ENCODE measurements at places on chromosomes 7 and 10.
A peak's percentile ranks its signal among the peaks of the same experiment; 100 is the strongest.

GRCh38 chr7:84914598-84914997 is 272.3 kb downstream of the SEMA3D start:
- H3K36me3 ChIP-seq: no peaks in the 10 kb centered on the region
- no peaks in the 10 kb centered on the region for H3K4me1 ChIP-seq
- H3K27me3 ChIP-seq: no peaks in the 10 kb centered on the region
- H3K4me3 ChIP-seq: no peak overlapping the region
- H3K27ac ChIP-seq: no peak overlapping the region

GRCh38 chr7:76000566-76000965 is 6.2 kb upstream of the TMEM120A start:
- H3K4me3 ChIP-seq: no peak overlapping the region
- no peak overlapping the region for H3K27ac ChIP-seq
- H3K27me3 ChIP-seq: no peaks in the 10 kb centered on the region

- ATAC-seq: no peak
- peaks cover 2% of the 10 kb centered on the region for H3K27me3 ChIP-seq
- no peaks in the 10 kb centered on the region for H3K36me3 ChIP-seq
- H3K27ac ChIP-seq: no peak overlapping the region
Observed at GRCh38 chr10:97019213-97019844, 166.4 kb downstream of the SLIT1 start.

DNA sequence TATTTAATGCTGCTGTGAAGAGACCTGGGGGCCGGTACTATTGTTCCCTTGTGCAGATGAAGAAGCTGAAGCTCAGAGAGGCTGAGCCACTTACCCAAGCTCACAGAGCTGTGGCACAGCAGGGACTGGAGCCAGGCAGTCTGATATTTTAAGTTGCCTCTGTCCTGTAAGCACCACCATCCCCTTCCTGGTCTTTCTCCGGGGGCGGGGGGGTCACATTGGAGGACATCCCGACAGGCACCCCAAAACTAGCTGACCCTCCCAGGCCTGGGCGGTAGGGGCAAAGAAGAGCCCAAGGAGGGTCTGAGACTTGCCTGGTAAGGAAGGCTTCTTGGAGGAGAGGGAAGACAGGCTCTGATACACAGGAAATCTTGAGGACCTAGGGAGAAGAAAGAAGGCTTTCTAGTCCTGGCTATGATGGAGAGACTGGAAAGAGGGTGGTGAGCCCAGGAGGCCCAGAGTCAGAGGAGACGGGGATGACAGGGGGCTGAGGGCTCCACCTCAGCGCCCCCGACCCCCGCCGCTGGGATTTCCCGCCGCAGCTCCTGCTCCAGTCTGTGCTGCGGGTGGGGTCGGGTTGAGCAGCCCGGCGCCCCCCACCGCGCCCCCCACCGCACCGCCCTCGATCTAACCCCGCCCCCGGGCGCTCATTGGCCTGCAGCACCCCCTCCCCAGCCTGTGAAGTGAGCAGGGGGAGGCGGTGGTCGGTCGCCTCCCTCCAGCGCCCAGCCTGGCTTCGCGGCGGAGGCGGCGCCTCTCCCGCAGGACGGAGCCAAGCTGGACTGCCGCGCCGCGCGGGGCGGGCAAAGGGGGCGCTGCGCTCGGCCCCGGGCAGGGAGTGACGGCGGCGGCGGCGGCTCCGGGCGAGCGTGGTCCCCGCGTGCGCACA is at the start of gene ADCYAP1R1:
ADCYAP1R1 (plus strand) TSS at position 711 of the 889 bp plus-strand sequence. CDS start 10,957 bp downstream, outside the sequence.
- H3K4me3 ChIP-seq: no peak within 1 kb of the TSS
- no peaks in the 10 kb centered on the region for H3K4me1 ChIP-seq
- no peak within 1 kb of the TSS for H3K27ac ChIP-seq

DNA sequence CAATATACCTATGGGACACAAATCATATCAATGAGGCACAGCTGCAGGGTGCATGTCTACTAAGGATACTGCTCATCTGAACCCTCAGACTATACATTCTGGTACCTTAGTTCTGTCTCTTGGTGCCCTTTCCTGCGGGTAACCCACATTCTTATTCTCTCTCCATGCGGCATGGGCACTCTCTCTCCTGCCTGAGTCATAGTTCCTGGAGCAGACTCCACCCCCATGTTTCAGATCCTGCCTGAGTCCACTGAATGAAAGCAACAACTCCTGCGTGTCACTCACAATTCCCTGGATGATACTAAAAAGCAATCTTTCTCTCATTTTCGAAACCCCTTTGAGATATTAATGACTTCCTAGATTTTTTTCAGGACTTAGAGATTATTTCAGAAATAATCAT is 653.1 kb upstream of the C7orf33 start:
- no peaks in the 10 kb centered on the region for H3K27me3 ChIP-seq
- H3K27ac ChIP-seq: no peak overlapping the region
- no peak overlapping the region for H3K4me3 ChIP-seq
- no peaks in the 10 kb centered on the region for H3K4me1 ChIP-seq
- no peak for ATAC-seq
- H3K36me3 ChIP-seq: no peaks in the 10 kb centered on the region

DNA sequence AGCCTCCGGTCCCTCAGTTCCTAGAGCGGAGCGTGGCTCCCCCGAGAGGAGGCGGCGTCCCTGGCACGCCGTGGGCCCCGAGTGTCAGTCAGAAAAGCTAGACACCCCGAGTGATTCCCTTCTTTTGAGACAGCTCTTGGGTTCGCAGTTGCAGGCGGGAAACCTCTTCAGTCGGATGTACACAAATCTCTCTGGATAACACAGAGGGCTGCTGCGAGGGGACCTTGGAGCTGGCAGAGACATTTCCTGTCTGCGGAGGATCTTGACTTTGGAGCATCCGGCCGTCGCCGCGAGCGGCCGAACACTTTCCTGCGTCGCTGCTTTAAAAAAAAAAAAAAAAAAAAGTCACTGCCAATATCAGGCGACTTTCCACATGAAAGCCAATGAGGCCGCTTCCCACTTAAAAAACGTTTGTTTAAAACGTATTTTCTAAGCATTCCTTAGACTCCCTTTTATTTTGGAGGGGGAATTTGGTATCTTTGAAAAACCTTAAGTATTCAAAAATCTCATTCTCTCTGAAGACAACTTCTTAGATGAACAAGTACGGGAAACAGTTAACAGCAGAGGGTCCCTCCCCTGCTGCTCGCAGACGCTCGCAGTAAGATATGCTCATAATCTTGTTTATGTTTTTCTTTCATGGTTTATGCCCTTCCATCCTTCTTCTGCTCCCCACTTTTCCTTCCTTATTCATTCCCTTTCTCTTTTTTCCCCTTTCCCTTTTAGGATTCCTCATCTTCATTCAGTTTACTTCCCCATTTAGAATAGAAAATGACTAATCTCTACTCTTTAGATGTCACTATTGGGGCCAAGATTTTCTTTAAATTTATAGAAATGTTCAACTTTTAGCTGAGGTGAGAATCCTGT is 10.0 kb downstream of the HHEX start:
- peak; percentile 71 for ATAC-seq
- H3K4me1 ChIP-seq: peaks cover 55% of the 10 kb centered on the region
- H3K36me3 ChIP-seq: no peaks in the 10 kb centered on the region
- H3K4me3 ChIP-seq: peak overlapping the region; percentile 73
- H3K27me3 ChIP-seq: no peaks in the 10 kb centered on the region

- no peaks in the 10 kb centered on the region for H3K36me3 ChIP-seq
- H3K27me3 ChIP-seq: no peaks in the 10 kb centered on the region
- H3K27ac ChIP-seq: no peak overlapping the region
- no peak overlapping the region for H3K4me3 ChIP-seq
Observed at GRCh38 chr10:3745521-3745920, 39.5 kb downstream of the KLF6 start.

DNA sequence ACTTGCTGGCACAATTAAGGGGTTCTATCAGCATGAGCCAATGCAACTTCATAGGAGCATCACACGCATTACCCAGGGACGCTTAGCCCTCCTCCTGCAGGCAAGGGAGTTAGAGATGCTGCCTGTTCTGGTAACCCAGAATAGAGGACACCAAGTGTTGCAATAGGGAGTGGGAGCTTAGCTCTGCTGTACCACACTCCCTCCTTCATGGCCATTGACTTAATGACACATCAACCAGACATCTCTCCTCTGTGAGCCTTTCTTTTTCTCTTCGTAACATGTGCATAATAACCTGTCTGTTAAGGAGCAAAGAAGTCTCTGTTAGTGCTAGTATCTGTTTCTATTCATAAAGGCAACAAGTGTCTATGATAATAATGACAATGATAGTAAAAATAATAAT is 282.4 kb downstream of the SORCS3 start:
- no peaks in the 10 kb centered on the region for H3K27me3 ChIP-seq
- H3K4me3 ChIP-seq: no peak overlapping the region
- H3K27ac ChIP-seq: no peak overlapping the region
- ATAC-seq: no peak
- H3K4me1 ChIP-seq: no peaks in the 10 kb centered on the region

GRCh38 chr7:29319719-29320521 is 125.3 kb downstream of the CHN2 start:
- H3K36me3 ChIP-seq: no peaks in the 10 kb centered on the region
- ATAC-seq: peak; percentile 92
- peak overlapping the region; percentile 10 for H3K4me3 ChIP-seq
- H3K27me3 ChIP-seq: no peaks in the 10 kb centered on the region

GRCh38 chr10:86950349-86950748 is 7.1 kb downstream of the MMRN2 start:
- no peak overlapping the region for H3K27ac ChIP-seq
- H3K27me3 ChIP-seq: peaks cover 21% of the 10 kb centered on the region
- H3K36me3 ChIP-seq: no peaks in the 10 kb centered on the region
- ATAC-seq: no peak
- no peak overlapping the region for H3K4me3 ChIP-seq

DNA sequence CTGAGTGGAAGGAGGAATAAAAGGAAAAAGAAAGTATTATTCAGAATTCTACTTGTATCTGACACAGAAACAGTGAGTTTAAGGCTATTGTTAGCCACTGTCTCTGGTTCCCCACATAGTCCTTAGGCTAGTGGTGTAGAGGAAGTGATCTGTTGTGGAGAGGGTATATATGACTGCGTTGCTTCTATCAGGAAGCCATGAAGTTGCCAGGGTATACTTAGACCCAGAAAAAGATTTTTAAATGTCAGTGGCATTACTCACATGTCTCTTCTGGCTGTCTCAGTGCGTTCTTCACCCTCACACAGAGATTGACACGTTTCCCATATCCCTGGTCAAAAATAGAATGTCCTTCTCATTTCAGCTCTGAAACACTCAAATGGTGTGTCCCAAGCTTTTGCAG is 72.7 kb downstream of the SEM1 start:
- no peaks in the 10 kb centered on the region for H3K27me3 ChIP-seq
- H3K4me3 ChIP-seq: no peak overlapping the region
- H3K27ac ChIP-seq: no peak overlapping the region
- ATAC-seq: peak; percentile 51

DNA sequence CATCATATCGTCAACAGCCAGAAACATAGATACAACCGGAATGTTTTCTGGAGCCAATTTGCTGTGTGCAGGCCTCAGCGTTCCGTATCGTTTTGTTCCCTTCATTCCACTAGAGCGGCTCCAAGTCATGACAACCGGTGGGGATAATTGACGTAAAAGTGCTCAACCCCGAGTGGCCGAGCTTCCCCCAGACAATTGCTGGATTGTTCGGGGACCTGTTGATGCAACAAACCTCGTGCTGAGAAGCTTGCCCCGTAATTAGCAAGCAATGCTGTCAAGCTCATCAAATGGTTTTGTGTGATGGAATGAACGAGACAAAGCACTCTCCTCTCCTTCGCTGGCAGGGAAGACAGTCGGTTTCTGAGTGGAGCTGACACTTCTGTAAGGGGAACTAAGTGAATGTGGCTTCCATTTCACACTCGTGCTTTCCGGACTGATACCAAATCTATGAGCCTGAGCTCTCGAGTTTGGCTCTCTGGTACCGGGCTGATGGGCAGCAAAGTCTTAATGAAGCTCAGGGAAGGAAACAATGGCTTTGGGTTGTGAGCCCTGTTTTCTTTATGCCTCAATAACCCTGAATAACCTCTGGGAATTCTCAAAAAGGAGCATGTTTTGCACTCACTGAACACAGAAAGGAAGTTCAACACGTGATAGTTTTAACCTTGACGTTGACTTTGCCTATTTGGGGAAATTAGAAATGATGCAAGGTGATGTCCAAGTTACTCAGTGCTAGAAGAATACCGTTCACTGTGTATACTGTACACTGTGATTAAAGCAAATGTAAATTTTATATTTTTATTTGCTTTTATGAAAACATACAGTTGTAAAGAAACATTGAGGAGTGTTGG is 220.5 kb downstream of the BAMBI start:
- no peak for ATAC-seq
- no peaks in the 10 kb centered on the region for H3K36me3 ChIP-seq
- no peak overlapping the region for H3K27ac ChIP-seq
- no peaks in the 10 kb centered on the region for H3K27me3 ChIP-seq
- H3K4me3 ChIP-seq: no peak overlapping the region

GRCh38 chr7:209906-210305 is 17.5 kb downstream of the FAM20C start:
- H3K4me3 ChIP-seq: no peak overlapping the region
- H3K27ac ChIP-seq: no peak overlapping the region
- no peaks in the 10 kb centered on the region for H3K36me3 ChIP-seq
- ATAC-seq: no peak
- H3K27me3 ChIP-seq: peaks cover 8% of the 10 kb centered on the region

GRCh38 chr7:150716368-150716767 is at the start of gene GIMAP1:
Gene GIMAP1 (plus strand): TSS chr7:150716613. CDS start chr7:150719048, 2,435 bp downstream.
- H3K27me3 ChIP-seq: no peaks in the 10 kb centered on the region
- H3K4me3 ChIP-seq: peak within 1 kb of the TSS; percentile 69
- ATAC-seq: peak; percentile 68
- H3K4me1 ChIP-seq: peaks cover 17% of the 10 kb centered on the region

GRCh38 chr10:109861081-109861480 is 62.2 kb downstream of the XPNPEP1 start:
- H3K4me1 ChIP-seq: peaks cover 18% of the 10 kb centered on the region
- ATAC-seq: no peak

GRCh38 chr7:108794466-108794865 is 224.8 kb downstream of the DNAJB9 start:
- no peaks in the 10 kb centered on the region for H3K4me1 ChIP-seq
- no peaks in the 10 kb centered on the region for H3K27me3 ChIP-seq
- ATAC-seq: no peak

GRCh38 chr10:60827791-60828488 is 49.7 kb downstream of the CDK1 start:
- H3K36me3 ChIP-seq: no peaks in the 10 kb centered on the region
- ATAC-seq: no peak

- no peaks in the 10 kb centered on the region for H3K27me3 ChIP-seq
- peak; percentile 51 for ATAC-seq
- peaks cover 13% of the 10 kb centered on the region for H3K36me3 ChIP-seq
- H3K4me3 ChIP-seq: peak overlapping the region; percentile 29
- peaks cover 37% of the 10 kb centered on the region for H3K4me1 ChIP-seq
Observed at GRCh38 chr10:74855027-74855426, 28.6 kb downstream of the KAT6B start.

GRCh38 chr10:770975-771374 is 81.5 kb upstream of the DIP2C start:
- H3K4me1 ChIP-seq: no peaks in the 10 kb centered on the region
- H3K27ac ChIP-seq: no peak overlapping the region

DNA sequence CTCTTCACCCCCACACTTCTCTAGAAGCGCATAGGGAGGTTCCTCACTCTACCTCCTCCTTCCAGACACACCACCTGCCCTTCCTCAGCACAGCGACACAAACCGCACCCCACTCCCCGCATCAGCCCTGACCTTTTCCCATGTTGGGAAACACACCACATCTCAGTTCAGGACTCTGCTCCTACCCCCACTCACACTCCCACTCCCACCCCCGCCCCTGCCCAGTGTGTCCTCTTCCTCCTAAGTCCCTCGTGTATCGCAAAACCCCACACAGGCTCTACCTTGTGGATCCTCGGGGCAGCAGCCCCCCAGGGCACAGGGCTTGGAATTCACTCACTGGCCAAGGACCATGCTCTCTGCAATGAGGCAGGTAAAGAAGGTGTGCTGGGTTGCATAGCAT is 4.2 kb upstream of the AOC1 start:
- no peak for ATAC-seq
- peaks cover 37% of the 10 kb centered on the region for H3K27me3 ChIP-seq
- no peaks in the 10 kb centered on the region for H3K4me1 ChIP-seq
- H3K36me3 ChIP-seq: no peaks in the 10 kb centered on the region
- no peak overlapping the region for H3K4me3 ChIP-seq

Data from stimulated activated memory B cell treated with anti-CD40 and anti-IgM and Interleukin-4, amounts not matched to agents 10 μg/mL and 1 μg/mL and 100 μg/mL, for 72 hours (primary cell).